ENCODE measurements at places on chromosomes 5 and 9. TPM values are rescaled to one million over a fixed set of nuclear protein-coding genes. Genes with fewer than 3 reads are reported as not detected.

MARVELD2 gene
- total RNA-seq, result 0.10 TPM

PCA3 gene
- total RNA-seq, result not detected

ANKS6 gene
- total RNA-seq, result 6.2 TPM

POLK gene
- 29.9 TPM for total RNA-seq

ITK gene
- 0.30 TPM for total RNA-seq

SLC6A18 gene
- not detected for total RNA-seq

IFNA13 gene
- not detected for total RNA-seq

C9 gene
- total RNA-seq, result not detected

HEMGN gene
- not detected for total RNA-seq

PCDHA9 gene
- total RNA-seq, result not detected

CCDC183 gene
- total RNA-seq, result not detected

ZNF366 gene
- total RNA-seq, result 3.9 TPM

NR2F1-AS1 gene
- total RNA-seq, result 0.13 TPM

TSSK1B gene
- total RNA-seq, result not detected

STKLD1 gene
- 0.28 TPM for total RNA-seq

INSYN2B gene
- total RNA-seq, result not detected

C9orf85 gene
- 5.5 TPM for total RNA-seq

C9orf57 gene
- total RNA-seq, result not detected

ZNF608 gene
- 9.0 TPM for total RNA-seq

GLT6D1 gene
- not detected for total RNA-seq

Measured in psoas muscle (tissue), 8 donors.